Nephron progenitor cell (in vitro differentiated cells): ENCODE measurements at places on chromosomes 4 and X.

DNA sequence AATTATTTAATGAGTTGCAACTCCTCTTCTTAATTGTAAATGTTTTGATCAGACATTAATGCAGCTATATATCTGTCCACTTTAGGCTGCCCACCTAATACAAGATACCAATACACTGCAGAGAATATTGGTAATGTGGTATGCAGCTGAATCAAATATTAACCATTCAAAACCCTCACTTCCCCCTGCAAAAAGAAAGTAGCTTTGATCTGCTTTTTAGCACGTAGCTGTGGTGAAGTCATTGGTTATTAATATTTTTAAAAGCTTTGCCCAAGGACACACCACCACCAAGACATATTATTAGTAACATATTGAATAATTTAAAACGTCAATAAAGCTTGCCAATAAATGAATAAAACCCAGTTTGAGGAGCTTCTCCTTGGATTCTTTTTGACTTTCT is 28.6 kb upstream of the CYP2U1 start:
- DNase-seq, result no peak

- no peak for DNase-seq
Observed at GRCh38 chrX:102983205-102983604, 46.1 kb downstream of the RAB40AL start.

- no peak for DNase-seq
Observed at GRCh38 chr4:3229328-3229727, 19.6 kb upstream of the MSANTD1 start.

GRCh38 chr4:73311428-73311827 is 52.8 kb upstream of the ANKRD17 start:
- DNase-seq, result no peak

- DNase-seq, result no peak
Observed at GRCh38 chr4:89294573-89295269, 12.9 kb downstream of the GPRIN3 start.

GRCh38 chr4:122639181-122639580 is 18.3 kb upstream of the IL21 start:
- DNase-seq, result no peak

GRCh38 chr4:136861091-136861490 is 671.2 kb downstream of the PCDH18 start:
- DNase-seq, result no peak

- DNase-seq, result no peak
Observed at GRCh38 chr4:147809211-147809610, 77.3 kb downstream of the ARHGAP10 start.

DNA sequence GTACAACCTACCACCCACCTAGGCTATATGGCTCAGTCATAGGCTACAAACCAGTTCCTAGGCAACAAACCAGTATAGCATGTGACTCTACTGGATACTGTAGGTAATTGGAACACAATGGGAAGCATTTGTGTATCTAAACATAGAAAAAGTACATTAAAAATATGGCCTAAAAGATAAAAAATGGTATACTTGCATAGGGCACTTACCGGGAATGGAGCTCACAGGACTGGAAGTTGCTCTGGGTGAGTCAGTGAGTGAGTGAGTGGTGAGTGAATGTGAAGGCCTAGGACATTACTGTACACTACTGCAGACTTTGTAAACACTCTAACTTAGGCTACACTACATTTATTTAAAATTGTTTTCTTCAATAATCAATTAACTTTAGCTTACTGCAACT is 139.2 kb upstream of the RBPJ start:
- no peak for DNase-seq

DNA sequence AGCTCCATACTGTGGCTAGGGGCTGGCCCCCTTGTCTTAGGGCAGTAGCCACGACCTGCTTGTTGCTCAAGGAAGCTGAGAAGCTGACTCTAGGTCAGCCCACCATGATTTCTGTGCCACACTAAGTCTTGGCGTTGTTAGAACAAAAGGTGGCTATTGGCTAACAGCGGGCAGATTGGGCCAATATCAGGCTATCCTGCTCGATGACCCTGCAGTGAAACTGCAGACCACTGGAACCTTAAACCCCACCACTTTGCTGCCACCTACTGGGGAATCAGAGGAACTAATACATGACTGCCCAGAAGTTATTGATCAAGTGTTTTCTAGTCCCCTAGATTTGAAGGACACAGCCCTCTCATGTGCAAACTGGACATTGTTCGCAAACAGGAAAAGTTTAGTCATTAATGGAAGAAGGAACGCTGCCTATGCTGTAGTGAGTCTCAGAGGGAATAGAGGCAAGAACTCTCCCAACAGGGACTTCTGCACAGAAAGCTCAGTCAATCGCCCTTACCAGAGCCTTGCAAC is 17.0 kb upstream of the PAPSS1 start:
- DNase-seq, result peak; percentile 69

DNA sequence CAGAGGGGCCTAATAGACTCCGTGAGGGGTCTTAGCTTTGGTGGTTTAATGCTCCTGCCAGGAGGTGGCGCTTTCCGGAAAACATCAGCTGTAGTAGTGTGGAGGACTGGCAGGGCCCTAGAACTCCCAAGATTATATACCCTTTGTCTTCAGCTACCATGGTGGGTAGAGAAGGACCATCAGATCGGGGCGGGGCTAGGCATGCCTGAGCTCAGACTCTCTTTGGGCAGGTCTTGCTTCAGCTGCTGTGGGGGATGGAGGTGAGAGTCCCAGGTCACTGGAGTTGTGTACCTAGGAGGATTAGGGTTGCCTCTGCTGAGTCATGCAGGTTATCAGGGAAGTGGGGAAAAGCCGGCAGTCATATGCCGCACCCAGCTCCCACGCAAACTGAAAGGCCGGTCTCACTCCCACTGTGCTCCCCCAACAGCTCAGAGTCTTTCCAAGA is 63.0 kb upstream of the AGA start:
- DNase-seq, result no peak

- DNase-seq, result no peak
Observed at GRCh38 chrX:131399678-131400428, 110.7 kb upstream of the IGSF1 start.

GRCh38 chr4:154067786-154068185 is 278.9 kb upstream of the SFRP2 start:
- DNase-seq, result no peak

- DNase-seq, result no peak
Observed at GRCh38 chrX:47313056-47313455, 57.3 kb upstream of the ZNF157 start.

- no peak for DNase-seq
Observed at GRCh38 chr4:22877486-22878052, 184.8 kb downstream of the GBA3 start.

- no peak for DNase-seq
Observed at GRCh38 chr4:155961575-155961974, 7.9 kb upstream of the CTSO start.

- DNase-seq, result no peak
Observed at GRCh38 chrX:119541188-119541587, 24.0 kb downstream of the STEEP1 start.

DNA sequence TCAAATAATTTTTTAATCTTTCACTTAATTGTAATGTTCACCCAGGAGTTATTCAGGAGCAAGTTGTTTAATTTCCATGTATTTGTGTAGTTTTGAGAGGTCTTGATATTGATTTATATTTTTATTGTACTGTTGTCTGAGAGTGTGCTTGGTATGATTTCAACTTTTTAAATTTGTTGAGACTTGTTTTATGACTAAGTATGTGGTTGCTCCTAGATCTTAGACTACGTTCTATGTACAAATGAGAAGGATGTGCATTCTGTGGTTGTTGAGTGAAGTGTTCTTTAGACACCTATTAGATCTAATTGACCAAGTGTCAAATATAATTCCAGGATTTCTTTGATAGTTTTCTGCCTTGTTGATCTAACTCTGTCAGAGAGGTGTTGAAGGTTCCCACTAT is 353.3 kb upstream of the GNPDA2 start:
- DNase-seq, result no peak

DNA sequence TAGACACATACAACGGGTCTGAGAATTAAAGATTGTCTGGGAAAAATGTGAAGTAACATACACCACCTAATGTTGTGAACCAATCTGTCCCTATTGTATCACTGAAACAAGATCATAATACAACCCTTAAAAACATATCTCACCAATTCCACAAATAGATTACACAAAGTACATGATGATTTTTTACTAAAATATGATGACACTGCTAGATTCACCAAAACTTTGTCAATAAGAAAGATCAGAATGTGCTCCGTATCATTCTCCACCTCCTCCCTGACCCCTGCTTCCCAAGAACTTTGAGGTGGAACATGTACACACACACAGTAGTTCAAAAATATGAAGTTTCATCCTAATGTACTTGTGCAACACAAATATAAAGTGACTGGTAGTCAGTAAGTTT is 862.0 kb downstream of the PCDH18 start:
- DNase-seq, result no peak

GRCh38 chrX:78725287-78725686 is 22.2 kb upstream of the LPAR4 start:
- DNase-seq, result no peak
